Right ventricle myocardium inferior (tissue), 1 donor: ENCODE measurements at places on chromosomes 3 and 15.

DNA sequence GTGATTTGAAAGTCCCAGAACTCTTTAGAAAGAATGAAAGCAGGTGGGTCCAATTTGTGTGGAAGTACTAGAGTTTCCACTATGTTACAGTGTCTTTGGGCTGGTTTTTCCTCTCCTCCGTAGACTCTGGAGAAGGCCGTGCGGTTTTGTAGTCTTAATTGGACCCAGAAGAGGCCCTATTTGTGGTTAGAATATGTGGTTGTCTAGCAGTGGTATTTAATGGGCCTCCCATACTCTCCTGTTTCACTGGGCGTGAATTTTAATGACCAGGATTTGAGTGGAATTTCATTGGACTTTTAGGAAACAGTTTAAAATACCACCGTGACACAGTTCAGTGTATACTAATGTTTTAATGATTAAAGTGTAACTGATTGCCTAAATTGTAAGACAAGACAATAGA lies 182.3 kb downstream of the BBX start:
- no peak for DNase-seq

DNA sequence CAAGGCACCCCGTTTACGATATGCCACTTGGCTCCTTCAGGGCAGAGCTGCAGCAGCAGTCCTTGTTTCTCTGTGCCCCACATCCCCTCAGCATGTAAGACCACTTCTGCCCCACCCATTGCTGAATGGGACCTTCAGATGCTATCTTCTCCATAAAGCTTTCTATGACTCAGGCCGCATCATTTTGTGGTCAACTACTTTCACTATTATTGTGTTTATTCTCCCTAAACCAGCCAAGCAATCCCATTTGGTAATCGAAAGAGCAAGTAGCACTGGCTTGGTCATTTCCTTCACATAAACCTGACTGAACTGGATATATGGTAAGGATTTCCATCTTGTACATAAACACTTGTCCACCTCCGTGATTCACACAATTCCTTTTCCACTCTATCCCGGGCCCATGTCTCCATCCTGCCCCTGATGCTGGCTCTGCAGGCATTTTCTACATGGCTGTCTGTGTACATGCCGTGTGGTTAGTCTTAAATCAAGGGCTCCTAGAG lies 25.7 kb downstream of the LIPC start:
- DNase-seq: no peak

DNA sequence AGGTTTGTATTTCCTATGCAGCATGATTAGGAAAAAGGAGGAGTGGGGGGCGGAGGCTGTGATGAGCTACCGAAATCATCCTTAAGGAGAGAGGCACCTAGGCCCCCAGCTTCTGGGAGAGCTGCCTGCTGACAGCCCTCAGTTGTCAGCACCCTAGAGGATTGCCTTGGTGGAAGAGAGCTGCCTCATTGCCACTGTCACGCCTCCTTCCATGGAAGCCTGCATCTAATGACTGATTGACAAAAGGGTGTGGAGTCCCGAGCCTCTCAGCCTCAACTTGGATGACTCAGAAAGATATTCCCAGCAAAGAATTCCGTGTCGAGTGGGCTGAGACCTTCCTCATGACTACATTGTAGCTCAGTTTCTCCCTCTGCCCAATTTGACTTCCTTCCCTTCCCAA lies 320.4 kb upstream of the PROK2 start:
- DNase-seq: no peak

DNA sequence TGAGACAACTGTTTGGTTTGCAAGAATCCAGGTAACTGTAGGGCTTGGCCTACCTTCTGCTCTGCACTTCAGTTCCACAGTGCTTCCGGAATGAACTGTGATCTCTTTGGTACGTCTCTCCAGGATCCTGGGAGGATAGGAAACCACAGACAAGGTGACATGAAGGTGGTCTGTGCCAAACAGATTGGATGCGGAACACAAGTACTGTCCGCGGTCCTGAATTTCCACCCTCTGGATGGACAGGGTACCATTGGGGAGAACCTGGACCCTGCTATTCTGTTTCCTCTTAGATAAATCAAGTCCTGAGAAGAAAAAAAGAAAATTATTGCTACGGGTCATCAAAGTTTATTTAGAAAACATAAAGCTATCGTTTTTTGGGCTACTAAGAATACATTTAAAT lies 17.3 kb downstream of the IGSF10 start:
- DNase-seq: no peak

DNA sequence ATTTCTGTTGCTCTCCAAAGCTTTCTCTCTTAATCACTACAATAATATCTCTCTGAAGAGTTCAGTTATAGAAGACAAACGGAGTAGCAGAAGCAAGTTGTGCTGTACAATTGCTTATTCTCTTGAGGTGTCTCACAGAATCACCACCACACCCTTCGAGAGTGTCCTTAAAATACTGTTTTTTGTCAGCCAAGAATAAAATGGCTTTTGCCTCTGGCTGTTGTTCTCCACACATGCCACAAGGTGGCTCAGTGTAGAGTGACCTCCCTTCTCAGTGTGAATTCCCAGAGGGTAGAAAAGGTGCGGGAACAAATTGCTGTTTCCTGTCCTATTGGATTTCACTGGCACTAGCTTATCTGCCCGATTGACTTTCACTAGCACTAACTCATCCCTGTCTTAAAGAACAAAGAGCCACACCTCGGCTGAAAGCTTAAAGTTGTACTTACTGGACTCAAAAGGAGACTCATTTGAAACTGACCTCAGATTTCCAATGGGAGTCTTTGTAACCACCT lies 134.2 kb upstream of the SATB1 start:
- DNase-seq: no peak

DNA sequence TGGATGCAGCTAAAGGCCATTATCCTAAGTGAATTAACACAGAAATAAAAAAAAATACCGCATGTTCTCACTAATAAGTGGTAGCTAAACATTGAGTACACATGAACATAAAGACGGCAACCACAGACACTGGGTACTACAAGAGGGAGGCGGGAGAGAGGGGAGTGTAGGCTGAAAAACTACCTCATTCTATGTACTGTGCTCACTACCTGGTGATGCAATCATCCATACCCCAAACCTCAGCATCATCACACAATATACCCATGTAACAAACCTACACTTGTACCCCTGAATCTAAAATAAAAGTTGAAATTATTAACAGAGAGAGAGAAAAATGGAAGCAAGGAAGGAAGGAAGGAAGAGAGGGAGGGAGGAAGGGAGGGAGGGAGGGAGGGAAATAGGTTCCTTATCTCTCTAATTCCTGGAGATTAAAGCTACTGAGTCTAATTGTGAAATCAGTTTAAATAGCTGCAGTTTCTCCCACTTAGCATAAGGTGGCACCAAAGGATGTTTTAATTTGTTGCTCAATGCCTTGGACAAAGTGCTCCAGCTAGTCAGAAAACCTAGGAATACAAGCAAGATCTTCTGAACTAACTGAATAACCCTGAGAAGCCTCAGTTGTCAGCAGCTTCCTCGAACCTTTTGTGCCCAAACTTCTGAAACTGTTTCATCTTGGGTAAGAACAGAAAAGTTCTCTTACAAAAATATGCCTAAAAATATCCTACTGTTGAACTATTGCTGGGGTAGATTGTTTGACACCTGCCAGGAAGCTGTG lies 79.4 kb upstream of the ATP11B start:
- DNase-seq: no peak

DNA sequence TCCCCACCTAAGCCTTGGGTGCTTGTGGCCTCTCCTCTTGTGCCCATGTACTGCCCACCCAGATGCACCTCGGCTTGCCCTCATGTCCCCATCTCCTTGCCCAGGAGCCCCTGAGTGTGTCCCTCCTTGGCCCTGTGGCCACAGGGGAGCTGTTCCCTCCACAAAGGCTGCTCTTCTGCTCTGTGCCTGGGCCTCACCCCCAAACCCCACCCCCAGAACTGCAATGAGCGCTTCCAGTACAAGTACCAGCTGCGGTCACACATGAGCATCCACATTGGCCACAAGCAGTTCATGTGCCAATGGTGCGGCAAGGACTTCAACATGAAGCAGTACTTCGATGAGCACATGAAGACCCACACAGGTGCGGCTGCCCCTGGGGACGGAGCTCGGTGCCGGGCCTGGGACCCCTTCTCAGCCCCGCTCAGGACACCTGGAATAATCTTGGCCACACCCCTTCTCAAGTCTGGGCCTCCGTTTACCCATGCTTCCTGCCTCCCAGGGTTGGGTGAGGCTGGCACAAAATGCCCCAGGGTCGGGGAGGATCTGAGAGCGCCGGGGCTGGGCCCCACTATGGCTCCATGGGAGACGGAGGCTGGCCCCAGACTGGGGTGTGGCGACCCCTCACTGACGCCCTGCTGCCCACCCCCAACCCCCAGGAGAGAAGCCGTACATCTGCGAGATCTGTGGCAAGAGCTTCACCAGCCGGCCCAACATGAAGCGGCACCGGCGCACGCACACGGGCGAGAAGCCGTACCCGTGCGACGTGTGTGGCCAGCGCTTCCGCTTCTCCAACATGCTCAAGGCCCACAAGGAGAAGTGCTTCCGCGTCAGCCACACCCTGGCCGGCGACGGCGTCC lies 10.3 kb downstream of the ZBTB47 start:
- no peak for DNase-seq

DNA sequence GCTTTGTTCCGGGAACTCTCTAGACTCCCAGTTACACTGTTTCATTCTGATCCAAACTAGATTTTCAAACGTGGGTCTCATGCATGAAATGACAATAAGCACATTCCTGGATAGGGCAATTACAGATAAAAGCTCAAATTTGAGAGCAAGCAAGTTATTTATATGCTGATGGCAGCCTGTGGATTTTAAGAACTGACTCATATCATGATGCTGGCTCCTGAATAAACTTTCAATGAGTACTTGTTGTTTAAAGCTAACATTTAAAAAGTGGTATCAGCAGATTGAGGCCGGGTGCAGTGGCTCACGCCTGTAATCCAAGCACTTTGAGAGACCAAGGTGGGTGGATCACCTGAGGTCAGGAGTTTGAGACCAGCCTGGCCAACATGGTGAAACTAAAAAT lies 66.6 kb downstream of the LEO1 start:
- DNase-seq: no peak

GRCh38 chr3:30129765-30130164 lies 476.6 kb upstream of the TGFBR2 start:
- no peak for DNase-seq
